ENCODE measurements at places on chromosomes 1 and 21. TPM values are rescaled to one million over a fixed set of nuclear protein-coding genes. Genes with fewer than 3 reads are reported as not detected.

Gene EFCAB7
- total RNA-seq, result 12.8 TPM

Gene ZNF648
- not detected for total RNA-seq

Gene DEPDC1
- 1.2 TPM for total RNA-seq

Gene HPCA
- total RNA-seq, result not detected

Gene NBPF10
- 1.2 TPM for total RNA-seq

Gene KRTAP13-2
- not detected for total RNA-seq

Gene MMEL1
- total RNA-seq, result 2.9 TPM

Gene DENND2C
- 3.9 TPM for total RNA-seq

Gene PCP4
- 156 TPM for total RNA-seq

Gene CAMK1G
- total RNA-seq, result 0.41 TPM

Gene OLFML3
- total RNA-seq, result 94.0 TPM

Gene OR2L2
- total RNA-seq, result not detected

Gene PAQR6
- total RNA-seq, result 7.5 TPM

Gene LRRC71
- total RNA-seq, result not detected

Gene KRTAP7-1
- not detected for total RNA-seq

Gene HPDL
- 0.95 TPM for total RNA-seq

Gene AGO3
- total RNA-seq, result 19.3 TPM

Gene SPRR1A
- total RNA-seq, result not detected

Gene SPATA1
- 0.82 TPM for total RNA-seq

Gene F13B
- total RNA-seq, result not detected

Gene SPATA6
- total RNA-seq, result 17.6 TPM

Gene INSRR
- total RNA-seq, result not detected

Gene S100A7
- total RNA-seq, result not detected

Gene MANEAL
- total RNA-seq, result 1.8 TPM

Gene GSTM5
- total RNA-seq, result 3.8 TPM

Gene TSPEAR
- not detected for total RNA-seq

Gene RNF223
- not detected for total RNA-seq

Gene ZNF691
- total RNA-seq, result 8.3 TPM

Gene GPR25
- not detected for total RNA-seq

Gene CBR3
- 13.2 TPM for total RNA-seq

Gene MPZ
- total RNA-seq, result 10.0 TPM

Gene KDF1
- total RNA-seq, result not detected

Gene TRIM46
- total RNA-seq, result 3.0 TPM

Gene NCDN
- total RNA-seq, result 14.6 TPM

Gene SPATA46
- not detected for total RNA-seq

Gene DUSP10
- total RNA-seq, result 13.2 TPM

Gene RRP1
- 13.2 TPM for total RNA-seq

Gene TMOD4
- 1.1 TPM for total RNA-seq

Gene SMCP
- total RNA-seq, result not detected

Gene MTX1
- total RNA-seq, result 29.8 TPM

Gene VSIG8
- total RNA-seq, result not detected

Gene TCHHL1
- total RNA-seq, result not detected

Gene OR2T29
- total RNA-seq, result not detected

Gene PRKCZ
- 4.8 TPM for total RNA-seq

Gene PLEKHN1
- not detected for total RNA-seq

Gene B3GALT5
- total RNA-seq, result 0.66 TPM

Gene HNRNPCL1
- total RNA-seq, result not detected

Gene KRTAP25-1
- total RNA-seq, result not detected

Gene TMPRSS15
- not detected for total RNA-seq

Gene NDUFV3
- 65.3 TPM for total RNA-seq

Gene NBPF14
- total RNA-seq, result 20.2 TPM

Gene IGSF3
- total RNA-seq, result 3.9 TPM

Gene TSTD1
- 46.4 TPM for total RNA-seq

Gene PDE9A
- 71.6 TPM for total RNA-seq

Measured in sigmoid colon (tissue), 7 donors.